ENCODE measurements at places on chromosomes 13 and 19.
A peak's percentile ranks its signal among the peaks of the same experiment; 100 is the strongest.

GRCh38 chr19:4034048-4035017 lies 26.8 kb downstream of the PIAS4 start:
- DNase-seq = no peak

GRCh38 chr13:48500652-48501197 lies 32.2 kb downstream of the RCBTB2 start:
- no peak for DNase-seq

- DNase-seq = no peak
These were observed 15.7 kb downstream of the PBX4 start for GRCh38 chr19:19602713-19603324.

GRCh38 chr13:74464670-74465069 lies 330.5 kb upstream of the KLF12 start:
- no peak for DNase-seq

DNA sequence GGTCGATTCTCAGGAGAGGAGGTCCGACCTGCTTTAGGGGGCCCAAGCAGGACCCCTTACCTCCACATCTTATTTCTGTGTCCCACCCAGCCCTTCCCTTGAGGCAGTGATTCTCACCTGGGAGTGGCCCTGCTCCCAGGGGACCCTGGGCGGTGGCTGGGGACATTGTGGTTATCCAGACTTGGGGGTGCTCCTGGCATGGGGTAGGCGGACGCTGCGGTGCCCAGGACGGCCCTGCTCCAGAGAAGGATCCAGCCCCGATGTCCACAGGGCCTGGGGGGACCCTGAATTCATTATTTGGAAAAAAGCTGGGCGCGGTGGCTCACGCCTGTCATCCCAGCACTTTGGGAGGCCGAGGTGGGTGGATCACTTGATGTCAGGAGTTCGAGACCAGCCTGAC lies 84.4 kb downstream of the GADD45B start:
- DNase-seq = no peak

- DNase-seq = no peak
These were observed 7.3 kb downstream of the SIGLEC9 start for GRCh38 chr19:51131780-51132680.

GRCh38 chr13:33426131-33426530 lies 140.6 kb upstream of the STARD13 start:
- no peak for DNase-seq

GRCh38 chr13:30818323-30818960 lies 83.1 kb downstream of the ALOX5AP start:
- no peak for DNase-seq

DNA sequence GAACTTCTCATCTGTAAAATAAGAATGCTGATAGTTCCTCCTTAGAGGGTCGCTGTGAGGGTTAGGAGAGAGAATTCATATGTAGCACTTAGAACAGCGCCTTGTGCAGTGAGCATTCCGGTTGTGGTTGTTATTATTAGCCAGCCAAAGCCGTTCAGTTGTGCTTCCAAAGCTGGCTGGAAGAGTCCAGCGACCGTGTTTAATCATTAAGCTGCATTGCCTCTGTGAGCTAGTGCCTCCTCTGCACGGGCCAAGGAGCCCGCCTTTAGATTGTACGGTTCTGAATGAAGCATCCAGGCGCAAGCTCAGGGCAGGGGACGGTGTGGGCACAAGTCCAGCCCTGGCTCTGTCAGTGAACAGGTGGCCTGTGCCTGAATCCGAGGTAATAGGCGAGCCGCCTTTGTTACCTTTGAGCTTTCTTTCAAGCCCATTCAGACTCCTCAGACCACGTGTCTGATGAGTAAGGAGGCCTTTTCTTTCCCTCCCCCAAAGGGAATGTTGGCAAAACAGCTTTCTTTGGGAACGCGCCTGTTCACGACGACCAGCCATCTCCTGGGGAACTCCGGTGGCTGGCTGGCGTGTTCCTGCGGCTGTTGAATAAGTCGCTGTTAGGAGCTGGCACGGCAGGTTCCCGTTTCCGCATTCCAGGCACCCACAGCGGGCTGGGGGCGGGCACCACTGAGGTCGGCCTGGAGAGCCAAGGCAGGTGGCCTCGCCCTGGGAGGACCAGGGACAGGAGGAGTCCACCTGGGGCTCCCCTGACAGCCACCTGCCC lies 25.1 kb downstream of the SIPA1L3 start:
- no peak for DNase-seq

DNA sequence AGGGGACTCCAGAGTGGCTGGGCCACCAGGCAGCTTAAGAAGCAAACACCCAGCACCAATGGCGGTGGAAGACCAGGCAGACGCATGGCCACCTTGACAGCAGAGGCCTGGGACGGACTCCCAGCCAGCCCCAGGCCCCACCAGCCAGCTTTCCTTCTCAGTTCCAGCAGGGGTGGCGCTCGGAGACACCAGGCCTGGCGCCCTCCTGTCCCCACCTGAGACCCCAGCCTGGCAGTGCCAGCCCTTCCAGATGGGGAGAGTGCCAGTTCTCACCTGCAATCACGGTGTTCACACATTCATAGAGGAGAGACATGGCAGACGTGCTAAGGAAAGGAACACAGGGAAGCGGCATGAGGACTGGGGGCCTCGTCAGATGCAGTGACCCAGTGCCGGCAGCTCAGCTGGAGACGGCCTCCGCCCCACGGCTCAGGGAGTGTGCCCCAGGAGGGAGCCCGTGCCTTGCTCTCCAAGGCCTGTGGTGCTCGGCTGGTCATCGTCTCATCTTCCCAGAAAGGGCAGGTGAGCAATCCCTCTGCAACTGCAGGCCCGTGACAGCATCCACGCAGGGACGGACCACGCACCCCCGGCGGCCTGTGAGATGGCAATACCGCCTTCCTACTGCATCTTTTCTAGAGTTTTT lies 24.4 kb downstream of the AP3D1 start:
- DNase-seq = no peak

GRCh38 chr13:56187331-56187730 lies 953.4 kb upstream of the PRR20A start:
- no peak for DNase-seq

- no peak for DNase-seq
These were observed 5.4 kb downstream of the NLRP12 start for GRCh38 chr19:53818756-53819155.

- no peak for DNase-seq
These were observed 30.9 kb upstream of the KCTD12 start for GRCh38 chr13:76917095-76917494.

GRCh38 chr19:13918726-13919411 lies 12.9 kb downstream of the CC2D1A start:
- no peak for DNase-seq

- peak; percentile 20 for DNase-seq
These were observed 70.7 kb downstream of the EPS15L1 start for GRCh38 chr19:16400911-16401591.

- DNase-seq = no peak
These were observed 4.9 kb downstream of the ACTMAP start for GRCh38 chr19:40745402-40745780.

DNA sequence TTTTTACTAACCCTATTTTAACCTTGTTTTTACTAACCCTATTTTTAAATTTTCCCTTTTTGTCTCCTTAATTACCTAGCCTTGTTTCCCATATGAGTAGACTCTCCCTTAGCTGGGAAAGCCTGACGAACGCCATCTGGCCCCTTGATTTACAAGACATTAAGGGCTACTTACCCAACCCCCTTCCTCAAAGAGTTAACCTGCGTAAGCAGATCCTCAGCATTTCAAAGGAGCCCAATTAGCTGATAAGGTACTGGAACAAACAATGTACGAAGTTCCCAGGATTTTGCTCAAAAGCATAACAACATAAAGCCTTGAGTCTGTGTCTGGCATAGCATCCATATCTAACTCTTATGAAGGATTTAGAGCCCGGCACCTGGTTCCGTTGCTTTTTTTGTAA lies 4.7 kb upstream of the MVB12A start:
- DNase-seq = no peak

DNA sequence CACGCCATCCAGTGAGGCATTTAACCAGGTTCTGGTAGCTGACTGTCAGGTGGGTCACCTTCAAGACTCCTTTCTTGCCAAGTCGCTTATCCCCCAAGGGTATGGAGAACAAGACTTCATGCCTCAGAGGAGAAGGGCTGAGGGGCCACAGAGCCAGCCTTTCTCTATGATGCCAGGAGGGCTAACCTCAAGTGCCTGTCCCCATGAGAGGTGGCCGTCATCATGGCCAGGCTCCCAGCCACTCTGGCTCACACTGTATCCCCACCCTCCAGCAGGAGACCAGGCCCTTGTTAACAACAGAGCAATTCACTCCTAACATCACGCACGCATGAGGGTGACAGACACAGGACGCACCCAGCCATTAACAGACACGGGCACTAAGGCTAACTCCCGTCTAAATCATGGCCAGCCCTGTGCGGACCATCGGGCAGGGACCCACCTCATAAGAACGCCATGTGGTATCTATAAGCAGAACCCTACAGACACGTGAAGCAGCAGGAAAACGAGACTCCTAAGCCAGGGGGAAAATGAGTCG lies 38.6 kb upstream of the ISYNA1 start:
- DNase-seq = no peak

DNA sequence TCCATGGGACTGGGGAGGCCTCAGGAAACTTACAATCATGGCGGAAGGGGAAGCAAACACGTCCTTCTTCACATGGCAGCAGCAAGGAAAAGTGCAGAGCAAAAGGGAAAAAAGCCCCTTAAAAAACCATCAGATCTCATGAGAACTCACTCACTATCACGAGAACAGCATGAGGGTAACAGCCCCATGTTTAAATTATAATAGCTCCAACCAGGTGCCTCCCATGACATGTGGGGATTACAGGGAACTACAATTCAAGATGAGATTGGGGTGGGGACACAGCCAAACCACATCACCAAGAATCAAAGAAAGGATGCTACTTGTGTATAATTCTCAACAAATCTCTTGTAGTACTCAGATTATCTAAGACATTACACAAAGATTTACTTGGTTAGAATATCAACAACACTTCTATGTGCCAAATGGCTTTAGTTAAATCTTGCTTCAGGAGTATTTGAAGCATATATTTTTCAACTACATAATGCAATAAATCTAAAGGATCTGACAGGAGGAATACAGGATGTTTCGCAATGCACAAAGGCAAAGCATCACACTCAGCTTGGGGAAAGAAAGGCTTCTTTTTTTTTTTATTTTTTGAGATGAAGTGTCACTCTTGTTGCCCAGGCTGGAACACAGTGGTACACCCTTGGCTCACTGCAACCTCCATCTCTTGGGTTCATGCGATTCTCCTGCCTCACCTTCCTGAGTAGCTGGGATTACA lies 180.0 kb downstream of the LHFPL6 start:
- DNase-seq = no peak

DNA sequence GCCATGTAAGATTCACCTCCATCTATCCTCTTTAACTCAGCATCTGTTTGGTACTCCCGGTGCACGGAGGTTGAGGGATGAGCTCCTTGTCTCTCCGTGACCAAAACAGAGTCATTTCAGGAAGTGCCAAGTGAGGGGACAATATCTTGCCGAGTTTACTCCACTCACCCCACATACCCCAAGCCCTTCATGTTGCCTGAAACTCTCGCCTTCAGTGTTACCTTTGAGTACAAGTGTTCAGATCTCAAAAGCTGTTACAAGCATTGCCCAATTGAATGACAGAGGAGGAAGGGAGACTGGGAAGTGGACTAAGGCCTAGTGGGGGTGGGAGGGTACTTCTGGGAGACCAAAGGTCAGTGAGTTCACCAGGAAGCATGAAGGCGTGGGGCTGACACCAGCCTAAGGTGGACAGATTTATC lies 6.0 kb upstream of the SIGLEC12 start:
- DNase-seq = no peak

- DNase-seq = no peak
These were observed 6.4 kb upstream of the SPATA13 start for GRCh38 chr13:24153979-24154701.

DNA sequence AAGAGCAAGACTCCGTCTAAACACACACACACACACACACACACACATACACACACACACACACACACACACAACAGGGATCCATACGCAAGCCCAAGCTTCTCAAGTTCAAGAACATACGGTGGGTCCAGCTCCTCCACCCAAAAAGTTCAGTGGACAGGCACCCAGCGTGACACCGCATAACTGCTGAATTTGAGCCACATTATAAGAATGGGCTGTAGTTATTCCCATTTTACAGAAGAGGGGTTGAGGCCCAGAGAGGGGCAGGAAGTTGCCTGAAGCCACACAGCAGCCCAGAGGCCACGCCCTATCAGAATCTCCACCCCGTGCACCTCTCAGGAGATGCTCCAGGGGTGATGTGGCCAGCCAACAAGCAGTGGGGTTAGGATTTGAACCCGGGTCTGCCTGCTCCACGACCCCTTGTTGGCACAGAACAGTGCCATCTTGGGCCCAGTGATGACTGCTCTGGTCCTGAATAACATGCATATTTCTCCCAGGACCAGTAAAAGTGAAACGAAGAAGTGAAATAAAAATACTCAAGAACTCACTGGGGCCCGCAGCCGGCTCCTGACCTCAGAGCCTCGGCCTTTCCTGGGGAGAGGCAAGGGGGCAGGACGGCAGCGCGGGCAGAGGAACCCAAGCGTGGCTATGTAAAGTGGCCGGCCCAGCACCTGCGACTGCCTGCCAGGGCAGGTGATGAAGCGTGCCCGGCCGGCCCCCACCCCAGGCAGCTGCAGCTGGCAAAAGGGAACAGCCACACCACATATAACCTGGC lies 61.9 kb downstream of the AP1M1 start:
- no peak for DNase-seq

DNA sequence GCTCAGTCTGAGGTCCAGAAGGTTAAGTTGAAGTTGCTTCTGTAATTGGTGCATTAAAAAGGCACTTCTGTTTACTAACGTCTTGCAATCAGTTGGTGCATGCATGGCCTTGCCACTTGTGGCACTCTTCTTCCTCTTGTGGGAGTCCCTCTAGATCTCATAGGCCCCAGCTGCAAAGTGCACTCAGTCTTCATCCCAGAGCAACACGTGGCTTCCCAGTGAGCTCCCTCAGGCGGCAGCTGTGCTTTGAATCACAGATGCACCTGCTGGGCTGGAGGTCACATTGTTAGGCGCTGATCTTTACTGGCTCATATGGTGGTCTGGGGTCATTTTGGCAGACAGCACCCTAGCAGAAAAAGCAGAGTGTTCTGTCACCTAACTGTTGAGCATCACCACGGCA lies 215.7 kb downstream of the ZNF536 start:
- no peak for DNase-seq

GRCh38 chr19:18091217-18091608 lies 4.5 kb upstream of the IL12RB1 start:
- peak; percentile 81 for DNase-seq

GRCh38 chr19:41753936-41754529 lies 1.3 kb upstream of the CEACAM6 start:
- peak; percentile 70 for DNase-seq

DNA sequence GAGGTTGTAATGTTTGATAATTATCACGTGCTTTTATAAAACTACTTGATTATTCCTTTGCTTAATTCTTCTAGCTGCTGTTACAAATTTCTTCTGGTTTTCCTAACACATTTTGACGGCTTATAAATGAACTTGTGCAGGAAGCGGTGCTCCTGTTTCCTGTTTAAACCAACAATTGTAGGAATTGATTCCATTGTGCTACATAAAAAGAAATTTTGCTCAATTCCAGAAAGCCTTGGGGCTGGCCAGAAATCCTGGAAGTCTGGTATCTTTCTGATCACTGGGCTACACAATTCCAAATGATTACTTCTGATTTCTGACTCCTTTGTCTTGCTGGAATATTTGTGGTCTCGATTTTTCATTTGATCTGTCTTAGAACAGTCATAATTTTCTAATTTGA lies 14.9 kb downstream of the RFC3 start:
- DNase-seq = no peak

GRCh38 chr13:27304099-27304498 lies 33.5 kb downstream of the RASL11A start:
- no peak for DNase-seq

Data from activated T-cell treated with anti-CD3 and anti-CD28 coated beads for 4 hours (primary cell).